GM18507 (cell line): ENCODE measurements at places on chromosomes 12 and 14.

DNA sequence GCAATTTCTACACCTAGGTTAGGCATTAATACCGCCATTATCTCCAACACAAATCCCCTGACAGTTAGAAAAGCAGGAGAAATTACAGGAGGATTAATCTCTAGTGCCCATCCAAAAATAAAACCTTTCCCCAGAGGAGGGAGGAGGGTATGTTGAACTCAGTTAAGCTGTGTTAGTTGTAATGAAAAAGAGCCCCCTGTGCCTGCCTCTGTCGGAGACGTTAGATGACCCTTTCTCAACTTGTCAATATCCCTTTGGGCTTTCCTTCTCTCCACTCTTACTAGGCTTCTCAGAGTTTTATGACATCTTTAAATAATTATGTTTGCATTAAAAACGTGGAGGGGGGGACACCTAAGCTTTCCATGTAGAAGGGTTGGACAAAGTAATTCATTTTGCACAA lies 278.2 kb downstream of the PDZRN4 start:
- DNase-seq: no peak

GRCh38 chr14:99132821-99133635 lies 139.0 kb downstream of the BCL11B start:
- no peak for DNase-seq

DNA sequence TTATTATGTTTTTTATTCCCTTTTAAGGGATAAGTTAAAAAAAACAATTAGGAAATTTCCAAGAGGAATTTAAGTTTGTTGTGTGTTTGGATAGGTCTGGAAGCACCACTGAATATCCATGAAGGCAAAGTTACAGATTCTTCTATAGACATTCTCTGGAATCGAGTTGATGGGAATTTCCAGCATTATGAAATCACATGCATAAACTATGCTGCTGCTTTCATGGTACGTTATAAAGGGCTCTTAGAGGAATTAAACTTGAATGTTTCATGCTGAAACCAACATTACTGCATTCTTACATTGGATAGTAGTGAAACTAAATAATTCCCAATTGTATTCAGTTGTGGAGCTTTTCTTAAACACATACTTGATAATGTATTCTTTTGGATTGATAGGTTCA lies 21.5 kb upstream of the PTPRQ start:
- no peak for DNase-seq

GRCh38 chr12:13002301-13003097 lies 2.4 kb upstream of the HEBP1 start:
- no peak for DNase-seq

DNA sequence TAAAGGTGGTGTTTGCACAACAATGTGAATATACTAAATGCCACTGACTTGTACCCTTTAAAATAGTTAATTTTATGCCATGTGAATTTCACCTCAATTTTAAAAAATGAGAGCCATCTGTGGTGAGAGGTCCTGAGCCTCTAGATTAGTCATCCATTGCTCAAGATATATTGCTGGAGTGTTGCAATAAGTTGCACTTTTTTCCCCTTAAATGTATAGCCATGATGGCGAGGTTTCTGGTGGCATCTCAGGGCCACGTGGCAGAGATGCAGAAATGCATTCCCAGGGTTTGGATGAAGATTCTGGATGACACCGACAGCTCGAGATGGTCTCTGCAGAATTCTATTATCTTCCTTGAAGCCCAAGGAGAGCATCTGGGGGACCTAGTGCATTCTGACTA lies 153.7 kb downstream of the AACS start:
- no peak for DNase-seq

GRCh38 chr14:101498526-101498860 lies 62.8 kb upstream of the DIO3 start:
- no peak for DNase-seq
